ENCODE measurements at places on chromosomes 11 and 22.

DNA sequence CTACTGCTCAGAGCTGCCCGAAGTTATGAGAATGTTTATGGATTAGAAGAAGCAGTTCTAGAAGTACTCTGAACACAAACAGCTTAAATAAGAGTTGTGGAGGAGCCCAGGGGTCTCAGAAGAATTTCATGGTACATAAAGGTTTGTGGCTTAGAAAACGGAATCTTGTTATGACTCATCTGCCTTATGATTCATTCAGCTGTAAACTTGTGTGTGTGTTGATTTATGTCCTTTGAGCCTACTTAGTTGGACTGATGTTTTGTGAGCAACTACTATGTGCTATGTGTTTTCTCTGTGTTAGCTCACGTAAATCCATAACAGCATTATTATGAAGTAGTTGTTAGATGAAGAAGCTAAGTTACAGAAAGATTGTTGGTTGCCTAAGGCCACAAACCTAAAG is 203.7 kb downstream of the PGR start:
- no peak for DNase-seq

- DNase-seq = no peak
These were observed 1.6 kb upstream of the ELFN2 start for GRCh38 chr22:37428649-37429586.

DNA sequence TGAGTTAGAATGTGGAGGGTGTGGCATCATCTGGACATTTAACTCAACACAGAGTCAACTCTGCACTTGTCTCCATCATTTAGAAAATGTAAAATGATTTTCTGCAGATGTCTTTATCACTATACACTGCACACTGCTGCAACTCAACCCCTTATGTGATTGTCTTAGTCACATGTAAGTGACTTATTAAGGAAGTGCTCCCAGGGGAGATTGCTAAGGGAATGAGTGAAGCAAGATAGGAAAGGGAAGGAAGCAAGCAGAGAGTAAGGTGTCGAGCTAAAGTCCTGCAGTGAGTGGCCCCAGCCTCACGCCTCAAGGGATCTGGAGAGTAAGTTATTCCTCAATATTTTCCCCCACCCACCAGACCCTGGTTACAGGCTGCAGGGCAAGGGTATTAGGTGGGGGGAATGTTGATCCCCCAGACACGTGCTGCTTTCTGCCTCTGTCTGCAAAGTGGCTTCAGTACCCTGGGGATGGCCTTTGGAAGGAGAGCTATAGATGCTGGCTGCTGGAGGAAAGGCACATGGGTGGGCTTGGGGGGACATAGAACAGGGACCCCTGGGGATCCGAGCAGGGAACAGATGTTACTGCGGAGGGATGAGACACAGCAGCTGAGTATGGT is 7.2 kb upstream of the CBX6 start:
- DNase-seq = no peak

- no peak for DNase-seq
These were observed at the start of gene UBQLNL for GRCh38 chr11:5516599-5516998. UBQLNL (minus strand) TSS chr11:5516699; CDS start chr11:5516441, 258 bp downstream.

DNA sequence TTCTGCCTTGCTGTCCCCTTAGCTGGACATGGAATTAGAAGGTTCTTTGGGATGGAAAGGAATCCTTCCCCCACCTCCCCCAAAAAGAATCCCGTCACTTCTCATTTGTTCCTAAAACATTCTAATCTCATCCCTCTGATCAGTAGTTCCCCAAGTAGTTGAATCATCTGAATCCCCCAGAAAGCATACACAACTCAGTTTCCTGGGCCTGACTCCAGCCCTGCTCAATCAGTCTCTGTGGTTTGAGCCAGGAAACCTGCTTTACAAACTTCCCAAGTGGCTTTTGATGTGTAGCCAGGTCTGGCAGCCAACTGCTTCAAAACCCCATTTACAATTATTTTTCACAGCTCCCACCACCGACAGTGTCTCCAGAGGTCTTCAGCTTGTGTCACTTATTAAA is 20.2 kb downstream of the C22orf31 start:
- no peak for DNase-seq

All from NCI-H748 treated with DMSO at 0.1 percent for 48 hours (cell line).